T-cell (primary cell): ENCODE measurements at places on chromosomes 6 and 20. TPM values are rescaled to one million over a fixed set of nuclear protein-coding genes. Genes with fewer than 3 reads are reported as not detected.

ANGPT4 gene
- total RNA-seq = not detected

DNA sequence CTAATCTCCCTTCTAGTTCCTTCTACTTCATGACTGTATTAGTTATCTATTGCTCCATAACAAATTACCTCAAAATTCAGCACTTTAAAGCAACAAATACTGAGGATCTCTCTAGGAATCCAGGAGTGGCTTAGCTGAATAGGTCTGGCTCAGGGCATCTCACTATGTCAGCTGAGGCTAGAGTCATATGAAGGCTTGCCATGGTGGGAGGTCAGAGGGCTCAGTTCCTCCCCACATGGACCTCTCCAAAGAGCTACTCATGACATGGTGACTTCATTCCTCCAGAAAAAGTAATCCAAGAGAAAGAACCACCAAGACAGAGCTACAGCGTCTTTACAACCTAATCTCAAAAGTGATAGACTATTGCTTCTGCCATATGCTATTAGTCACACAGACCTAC, 70.2 kb upstream of the PRND start:
- H3K4me3 ChIP-seq = no peak overlapping the region
- H3K36me3 ChIP-seq = no peaks in the 10 kb centered on the region
- H3K27ac ChIP-seq = no peak overlapping the region
- DNase-seq = no peak
- H3K27me3 ChIP-seq = no peaks in the 10 kb centered on the region

DNA sequence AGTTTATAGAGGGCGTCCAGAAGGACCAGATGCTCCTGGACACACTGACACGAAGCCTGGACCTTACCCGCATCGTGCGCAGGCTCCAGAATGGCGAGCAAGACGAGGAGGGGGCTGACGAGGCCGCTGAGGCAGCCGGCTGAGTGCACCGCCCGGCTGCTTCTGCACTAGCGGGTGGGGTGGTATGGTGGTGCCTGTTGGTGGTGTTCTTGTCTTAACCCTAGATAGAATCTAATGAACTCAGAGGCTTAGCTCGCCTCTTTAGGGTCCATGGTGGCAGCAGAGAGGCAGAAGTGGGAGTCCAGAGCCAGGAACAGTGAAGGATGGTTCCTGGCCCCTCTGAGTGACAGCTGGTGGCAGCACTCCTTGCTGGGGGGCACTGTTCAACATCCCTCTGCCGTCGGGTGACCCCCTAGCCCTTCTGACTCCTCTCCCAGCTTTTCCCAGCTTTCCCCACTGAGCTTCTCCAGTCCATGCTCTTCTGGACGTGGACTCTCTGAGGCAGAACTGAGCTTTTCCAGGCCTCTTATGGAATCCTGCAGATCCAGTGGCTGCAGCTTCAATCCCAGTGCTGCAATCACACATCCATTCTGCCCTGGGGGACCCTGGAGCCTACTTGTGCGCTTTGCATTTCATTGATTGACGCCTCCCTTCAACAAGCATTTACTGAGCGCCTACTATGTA, 6.2 kb downstream of the GUCA1A start:
- DNase-seq = no peak
- no peak overlapping the region for H3K27ac ChIP-seq
- H3K4me3 ChIP-seq = no peak overlapping the region
- H3K4me1 ChIP-seq = peaks cover 7% of the 10 kb centered on the region
- H3K27me3 ChIP-seq = no peaks in the 10 kb centered on the region
- no peaks in the 10 kb centered on the region for H3K36me3 ChIP-seq

- H3K36me3 ChIP-seq = no peaks in the 10 kb centered on the region
- DNase-seq = no peak
- no peaks in the 10 kb centered on the region for H3K27me3 ChIP-seq
These were observed 214.3 kb upstream of the LAMP5 start for GRCh38 chr20:9300080-9300479.

ZSCAN23 gene
- total RNA-seq = 3.5 TPM

DNA sequence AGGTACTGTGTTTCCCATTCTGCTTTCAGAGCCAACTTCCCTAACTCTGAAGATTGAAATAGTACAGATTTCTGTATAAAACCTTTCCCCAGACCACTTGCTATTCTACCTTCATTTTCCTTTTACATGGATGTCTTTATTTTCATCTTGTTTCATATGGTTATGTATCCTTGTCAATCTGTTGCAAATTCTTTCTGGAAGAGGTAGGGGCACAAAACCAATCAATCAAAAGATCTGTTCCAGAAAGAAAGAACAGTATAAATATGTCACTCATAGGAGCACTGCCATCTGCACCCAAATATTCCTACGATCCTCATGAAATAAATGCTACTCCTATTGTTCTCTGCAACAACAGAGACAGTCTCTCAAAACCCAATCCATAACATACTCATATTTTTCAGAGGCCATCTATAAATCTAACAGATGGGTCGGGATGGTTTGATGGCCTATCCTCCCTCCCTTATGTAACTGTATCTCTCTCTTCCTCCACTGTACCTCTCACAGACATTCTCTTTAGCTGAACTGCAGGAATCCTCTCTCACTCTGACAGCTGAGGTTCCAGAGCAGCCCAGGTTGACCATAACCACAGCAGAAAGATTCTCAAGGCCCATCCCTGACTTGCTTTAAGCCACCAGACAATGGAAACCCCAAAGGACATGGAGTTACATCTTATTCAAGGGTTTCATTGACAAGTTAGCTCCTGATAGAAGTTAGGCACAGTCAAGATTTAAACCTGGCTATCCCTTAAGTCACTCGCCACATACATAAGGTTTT, 112.8 kb downstream of the ZMYND8 start:
- no peak overlapping the region for H3K4me3 ChIP-seq
- H3K36me3 ChIP-seq = peaks cover 24% of the 10 kb centered on the region
- no peak for DNase-seq
- H3K27ac ChIP-seq = no peak overlapping the region
- no peaks in the 10 kb centered on the region for H3K4me1 ChIP-seq

- H3K27ac ChIP-seq = no peak overlapping the region
- H3K27me3 ChIP-seq = no peaks in the 10 kb centered on the region
- H3K4me1 ChIP-seq = peaks cover 2% of the 10 kb centered on the region
These were observed 46.3 kb downstream of the HBS1L start for GRCh38 chr6:135008072-135008940.
